ENCODE measurements at places on chromosomes 3 and 15.

GRCh38 chr15:35252351-35252865 lies 167.3 kb upstream of the NANOGP8 start:
- DNase-seq, result no peak

GRCh38 chr3:120160050-120160449 lies 65.8 kb upstream of the GSK3B start:
- DNase-seq, result no peak

DNA sequence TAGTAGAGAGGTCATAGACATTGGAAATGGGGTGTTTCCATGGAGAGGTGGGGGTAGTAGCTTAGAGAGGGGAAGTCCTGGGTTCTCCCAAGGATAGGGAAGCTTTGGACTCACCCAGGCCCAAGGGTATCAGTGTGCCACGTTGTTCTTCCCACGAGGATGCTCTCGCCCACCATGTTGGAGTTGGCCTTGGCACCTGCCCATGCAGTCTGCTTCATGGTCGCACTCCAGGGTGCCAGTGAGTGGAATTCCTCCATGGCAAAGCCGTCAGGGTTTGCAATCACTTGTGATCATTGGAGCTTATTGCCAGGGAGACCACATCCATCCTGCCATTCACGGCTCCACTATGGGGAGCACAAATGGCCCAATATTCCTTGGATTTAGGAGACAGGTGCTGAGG lies 60.6 kb downstream of the GRIP2 start:
- no peak for DNase-seq

DNA sequence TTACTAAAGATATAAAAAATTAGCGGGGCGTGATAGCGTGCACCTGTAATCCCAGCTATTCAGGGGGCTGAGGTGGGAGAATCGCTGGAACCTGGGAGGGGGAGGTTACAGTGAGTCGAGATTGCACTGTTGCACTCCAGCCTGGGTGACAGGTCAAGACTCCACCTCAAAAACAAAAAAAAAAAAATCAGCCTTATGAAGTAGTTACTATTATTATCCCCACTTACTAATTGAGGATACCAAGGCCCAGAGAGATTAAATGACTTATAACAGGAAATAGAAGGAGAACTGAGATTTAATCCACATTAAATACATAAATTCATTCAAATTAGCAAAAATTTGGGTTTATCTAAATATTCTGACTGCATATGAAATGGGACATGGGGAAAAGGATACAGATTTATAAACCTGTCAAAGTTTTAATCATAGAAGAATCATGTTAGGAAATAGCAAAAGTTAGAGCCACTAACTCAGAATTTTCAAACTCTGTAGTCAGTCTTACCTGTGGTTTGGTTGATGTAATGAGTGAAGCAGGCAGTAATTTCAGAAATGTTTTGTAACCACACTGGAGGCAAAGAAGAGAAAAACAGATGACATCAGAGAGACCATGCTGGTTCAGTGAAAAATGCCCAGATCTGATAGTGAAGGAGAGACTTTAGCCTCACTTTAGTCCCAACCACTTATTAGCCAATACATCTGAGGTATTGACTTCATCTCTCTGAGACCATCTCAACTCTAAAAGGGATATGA lies 25.0 kb upstream of the ACAP2 start:
- no peak for DNase-seq

DNA sequence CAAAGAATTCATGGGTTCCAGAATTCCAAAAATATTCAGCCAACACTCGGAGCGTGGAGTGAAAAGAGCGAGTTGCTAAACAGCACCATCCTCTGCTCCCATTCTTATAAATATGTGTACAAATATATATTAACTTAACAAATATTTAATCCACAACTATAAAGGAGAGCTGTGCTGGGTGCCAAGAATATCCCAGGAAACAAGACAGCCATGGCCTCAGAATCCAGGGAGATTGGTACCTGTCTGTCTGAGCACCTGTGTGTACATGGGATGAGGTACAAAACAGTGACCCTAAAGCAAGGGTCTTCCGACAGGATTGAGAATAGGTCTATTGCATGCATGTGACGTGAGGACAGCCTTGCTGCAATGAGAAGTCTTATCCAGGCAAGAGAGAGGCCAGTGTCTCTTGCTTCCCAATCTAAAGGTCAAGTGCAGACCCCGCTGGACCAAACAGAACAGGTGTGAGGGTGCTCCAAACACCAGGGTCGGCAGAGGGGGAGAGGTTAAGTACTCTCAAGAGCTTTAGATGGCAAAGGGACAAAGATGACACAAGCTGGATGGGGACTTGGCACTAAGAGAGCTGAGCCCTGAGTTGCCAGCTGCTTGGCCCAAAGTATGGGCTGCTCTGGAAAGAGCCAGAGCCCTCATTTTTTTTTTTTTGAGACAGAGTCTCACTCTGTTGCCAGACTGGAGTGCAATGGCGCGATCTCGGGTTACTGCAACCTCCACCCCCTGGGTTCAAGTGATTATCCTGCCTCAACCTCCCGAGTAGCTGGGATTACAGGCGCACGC lies 36.2 kb downstream of the HOMER2 start:
- no peak for DNase-seq

- DNase-seq, result no peak
These were observed 24.5 kb upstream of the PLA2G4D start for GRCh38 chr15:42118650-42119445.

DNA sequence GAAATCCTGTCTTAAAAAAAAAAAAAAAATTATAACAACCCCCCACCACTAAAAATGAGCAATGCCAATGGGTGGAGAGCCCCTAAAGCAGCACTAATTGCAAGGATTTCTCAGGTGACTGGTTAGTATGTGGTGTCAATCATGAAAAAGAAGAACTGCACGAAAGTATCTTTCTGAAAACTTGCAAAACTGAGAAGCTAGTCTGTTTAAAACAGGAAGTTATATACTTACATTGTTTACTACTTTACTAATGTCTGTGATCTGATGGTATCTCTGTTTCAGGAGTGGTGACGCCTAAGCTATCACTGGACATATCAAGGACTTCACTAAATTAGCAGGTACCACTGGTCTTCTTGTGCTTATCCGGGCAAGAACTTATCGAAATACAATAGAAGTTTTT lies at the start of gene CCR3:
Gene CCR3, plus strand, starts transcription at position 341 of the 400 bp plus-strand sequence. CDS start 22,699 bp downstream, outside the sequence.
- DNase-seq, result no peak

DNA sequence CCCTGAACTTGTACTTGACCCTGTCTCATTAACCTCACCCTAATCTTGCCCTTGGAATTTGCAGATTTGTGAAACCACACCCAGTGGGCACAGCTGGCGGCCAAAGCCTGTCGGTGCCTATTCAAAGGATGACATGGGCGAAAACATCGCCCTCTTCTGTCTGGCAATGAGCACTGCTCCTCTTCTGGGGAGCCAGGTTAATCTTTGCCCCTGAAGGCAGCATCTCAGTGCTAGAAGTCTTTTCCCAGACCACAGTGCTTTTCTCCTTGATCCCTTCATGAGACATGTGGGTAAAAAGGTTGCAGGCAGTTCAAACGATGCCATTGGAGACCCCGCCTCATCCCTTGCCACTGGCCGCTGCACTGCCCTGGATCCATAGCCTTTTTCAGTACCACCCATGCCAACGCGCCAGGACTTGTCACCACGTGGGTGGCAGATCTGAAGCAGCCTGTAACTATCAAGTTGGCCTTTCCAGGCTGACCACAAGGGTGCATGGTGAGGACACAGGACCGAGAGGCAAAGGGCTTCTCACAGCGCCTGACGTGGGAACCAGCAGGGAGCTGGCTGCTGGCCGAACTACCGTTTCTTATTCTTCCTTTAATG lies 6.5 kb upstream of the DNASE1L3 start:
- DNase-seq, result peak; percentile 23

GRCh38 chr3:149401926-149402310 lies 24.5 kb upstream of the TM4SF1 start:
- DNase-seq, result no peak

All from activated T-helper 1 cell treated with anti-CD3 and anti-CD28 coated beads, Interleukin-2, amount 50 U/mL, for 16 hours (primary cell).